Inflammatory macrophage (primary cell): ENCODE measurements at places on chromosomes 12 and 14.
A peak's percentile ranks its signal among the peaks of the same experiment; 100 is the strongest.

DNA sequence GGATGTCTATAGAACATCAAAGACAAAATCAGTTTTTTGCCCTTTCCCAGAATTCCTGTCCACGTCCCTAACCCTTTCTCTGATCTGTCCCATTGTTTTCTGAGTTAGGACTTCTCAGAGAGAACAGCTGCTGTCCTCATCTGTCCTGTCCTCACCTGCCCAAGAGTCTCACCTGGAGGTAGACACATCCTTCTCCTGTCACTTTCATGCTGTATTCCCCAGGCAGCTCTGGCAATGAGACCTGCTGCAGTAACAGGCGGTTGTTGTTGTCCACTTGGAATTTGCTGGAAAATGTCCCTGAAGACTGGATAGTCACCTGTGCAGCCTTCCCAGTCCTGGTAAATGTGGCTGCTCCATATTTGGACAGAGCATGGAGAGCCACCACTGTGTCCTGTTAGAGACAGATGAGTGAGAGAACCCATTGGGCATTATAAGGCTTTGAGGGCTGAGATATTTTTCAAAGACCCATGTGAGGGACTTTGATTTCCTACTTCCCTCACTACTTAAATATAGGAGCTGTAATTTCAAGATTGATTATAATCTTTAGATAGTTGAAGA is 43.2 kb downstream of the A2M start:
- no peak for DNase-seq

- no peak for DNase-seq
Measured at GRCh38 chr14:69615121-69615495, 3.7 kb downstream of the SUSD6 start.

GRCh38 chr12:27523642-27524493 is at the start of gene PPFIBP1:
Gene PPFIBP1, plus strand, starts transcription at chr12:27524206. Its CDS starts 109,191 bp downstream, at chr12:27633397.
- peak; percentile 98 for DNase-seq

- DNase-seq, result no peak
Measured at GRCh38 chr14:76490111-76490510, 114.2 kb downstream of the ESRRB start.

DNA sequence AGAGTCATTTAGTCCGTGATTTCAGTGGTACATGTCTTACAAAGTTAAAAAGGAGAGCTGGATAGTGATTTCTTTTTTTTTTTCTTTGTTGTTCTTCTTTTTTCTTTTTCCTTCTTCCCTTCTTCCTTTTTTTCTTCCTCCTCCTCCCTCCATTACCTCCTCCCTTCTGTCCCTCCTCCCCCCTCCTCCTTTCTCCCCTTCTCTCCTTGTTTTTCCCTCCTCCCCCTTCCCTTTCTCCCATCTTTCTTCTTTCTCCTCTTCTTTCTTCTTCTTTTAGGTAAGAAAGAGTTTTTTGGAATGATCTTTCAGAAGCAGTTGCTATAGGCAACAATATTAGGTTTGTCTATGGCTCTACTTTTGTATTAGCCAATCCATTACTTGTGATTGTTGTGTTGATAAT is 368.6 kb downstream of the RAD51B start:
- DNase-seq, result no peak

DNA sequence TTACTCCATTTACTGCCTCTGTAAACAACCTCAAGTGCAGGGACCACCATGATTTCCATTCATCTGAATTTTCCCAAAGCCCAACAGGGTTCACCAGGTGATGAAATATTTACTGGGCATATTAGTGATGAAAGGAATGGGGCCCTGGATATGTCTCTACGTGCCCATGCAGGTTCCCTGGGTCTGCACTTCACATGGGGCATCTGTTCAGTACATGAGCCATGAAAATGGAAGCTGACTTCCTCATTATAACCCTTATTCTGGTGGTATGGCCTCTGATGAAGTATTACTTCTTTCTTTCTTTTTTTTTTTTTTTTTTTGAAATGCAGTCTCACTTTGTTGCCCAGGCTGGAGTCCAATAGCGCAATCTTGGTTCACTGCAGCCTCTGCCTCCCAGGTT is 26.5 kb upstream of the CORO1C start:
- no peak for DNase-seq

- DNase-seq, result no peak
Measured at GRCh38 chr12:14963520-14963919, 2.1 kb upstream of the ARHGDIB start.
